ENCODE measurements at places on chromosomes 4 and X.

DNA sequence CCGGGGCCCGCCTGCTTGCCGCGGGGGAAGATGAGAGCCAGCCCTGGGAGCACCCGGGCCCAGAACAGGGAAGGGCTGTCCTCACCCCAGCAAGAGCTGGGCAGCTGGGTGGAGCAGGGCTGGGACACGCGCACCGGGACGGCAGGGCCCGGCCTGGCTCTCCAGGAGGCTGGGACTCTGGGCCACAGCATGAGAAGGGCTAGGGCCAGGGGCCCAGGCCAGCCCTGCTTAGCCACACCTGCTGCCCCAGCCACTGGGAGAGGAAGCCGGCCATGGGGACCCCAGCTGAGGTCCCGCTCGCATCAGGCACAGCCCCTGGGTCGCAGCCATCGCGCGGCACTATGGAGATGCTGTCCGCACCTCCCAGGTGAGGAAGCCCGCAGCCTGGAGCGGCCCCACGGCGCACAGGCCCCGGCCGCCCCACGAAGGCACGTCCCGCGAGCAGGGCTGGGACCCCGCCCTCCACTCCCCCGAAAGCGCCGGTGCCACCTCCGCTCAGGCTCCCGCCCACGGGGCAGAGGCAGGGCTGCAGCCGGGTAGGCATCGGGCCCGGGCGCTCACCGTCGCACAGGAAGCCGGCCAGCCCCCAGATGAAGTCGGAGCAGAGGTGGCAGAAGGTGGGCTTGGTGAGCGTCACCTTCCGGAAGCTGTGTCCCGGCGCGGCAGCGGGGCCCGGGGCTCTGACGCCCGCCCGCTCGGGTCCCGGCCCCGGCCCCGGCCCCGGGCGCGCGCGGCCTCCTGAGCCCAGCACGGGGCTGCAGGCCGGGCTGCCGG is 531 bp downstream of the DGKQ start:
- peak; percentile 65 for DNase-seq

DNA sequence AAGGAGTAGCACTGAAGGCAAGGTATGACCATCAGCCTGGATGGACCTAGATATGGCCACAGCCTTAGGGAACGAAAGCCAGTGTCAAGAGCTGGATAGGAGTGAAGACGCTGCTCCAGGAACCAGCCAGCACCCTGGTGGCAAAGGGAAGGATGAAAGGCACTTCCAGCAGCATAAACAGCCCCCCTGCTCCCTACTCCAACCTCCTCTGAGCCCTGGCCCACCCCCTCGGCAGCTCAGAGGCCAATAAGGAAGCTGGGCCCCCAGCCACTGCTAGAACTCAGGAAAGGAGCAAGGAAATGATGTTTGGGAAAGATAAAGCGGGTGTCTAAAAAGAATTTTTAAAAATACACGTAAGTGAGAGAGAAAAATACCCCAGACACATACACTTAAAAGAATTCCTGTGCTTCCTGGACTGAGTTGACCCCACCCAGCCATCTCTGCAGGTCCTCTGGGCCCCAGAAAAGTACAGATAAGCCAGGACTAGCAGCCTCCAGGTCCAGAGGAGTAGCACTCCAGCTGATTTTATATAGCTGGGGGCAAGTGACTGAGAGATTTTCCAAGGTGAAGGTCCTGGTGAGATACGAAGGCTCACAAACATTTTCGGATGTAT is 170.4 kb downstream of the SHROOM4 start:
- DNase-seq: no peak

- DNase-seq: peak; percentile 61
Measured at GRCh38 chrX:1537031-1537715, at the start of gene P2RY8. P2RY8 (minus strand) TSS chrX:1537185; CDS start chrX:1466558, 70,627 bp downstream.

GRCh38 chr4:111066447-111066846 is 443.6 kb upstream of the PITX2 start:
- DNase-seq: no peak

GRCh38 chr4:7964459-7964858 is 24.8 kb upstream of the AFAP1 start:
- DNase-seq: no peak

GRCh38 chrX:130139474-130140201 is 26.0 kb downstream of the AIFM1 start:
- no peak for DNase-seq

DNA sequence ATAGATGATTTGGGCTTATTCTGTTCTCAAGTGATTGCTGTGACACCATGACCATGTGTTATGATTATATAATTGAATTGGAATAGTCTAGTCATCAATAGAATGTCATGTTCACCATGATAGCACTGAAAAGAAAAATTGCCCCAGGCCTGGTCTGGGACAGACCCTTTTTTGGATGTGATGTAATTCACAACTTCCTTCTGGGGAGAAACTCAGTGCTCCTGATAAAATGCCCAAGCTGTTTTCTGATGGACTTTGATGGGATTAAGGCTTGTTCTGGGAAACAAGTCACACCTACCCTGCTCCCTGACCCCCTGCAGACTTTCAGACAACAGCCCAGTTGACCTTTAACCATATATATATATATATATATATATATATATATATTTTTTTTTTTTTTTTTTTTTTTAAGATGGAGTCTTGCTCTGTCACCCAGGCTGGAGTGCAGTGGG is 65.3 kb downstream of the RHOH start:
- DNase-seq: no peak

GRCh38 chr4:4860600-4861389 is 1.3 kb downstream of the MSX1 start:
- DNase-seq: no peak

DNA sequence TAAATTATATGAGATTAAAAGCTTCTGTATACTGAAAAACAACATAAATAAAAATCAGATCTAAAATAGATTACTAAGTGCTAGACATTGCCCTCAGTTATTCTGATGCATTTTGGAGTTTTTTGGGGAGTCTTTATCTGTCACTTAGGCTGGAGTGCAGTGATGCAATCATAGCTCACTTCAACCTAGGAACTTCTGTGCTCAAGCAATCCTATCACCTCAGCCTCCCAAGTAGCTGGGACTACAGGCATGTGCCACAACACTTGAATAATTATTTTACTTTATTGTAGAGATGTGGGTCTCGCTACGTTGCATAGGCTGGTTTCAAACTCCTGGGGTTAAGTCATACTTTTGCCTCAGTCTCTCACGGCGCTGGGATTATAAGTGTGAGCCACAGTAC is 31.7 kb downstream of the HSD17B11 start:
- no peak for DNase-seq

DNA sequence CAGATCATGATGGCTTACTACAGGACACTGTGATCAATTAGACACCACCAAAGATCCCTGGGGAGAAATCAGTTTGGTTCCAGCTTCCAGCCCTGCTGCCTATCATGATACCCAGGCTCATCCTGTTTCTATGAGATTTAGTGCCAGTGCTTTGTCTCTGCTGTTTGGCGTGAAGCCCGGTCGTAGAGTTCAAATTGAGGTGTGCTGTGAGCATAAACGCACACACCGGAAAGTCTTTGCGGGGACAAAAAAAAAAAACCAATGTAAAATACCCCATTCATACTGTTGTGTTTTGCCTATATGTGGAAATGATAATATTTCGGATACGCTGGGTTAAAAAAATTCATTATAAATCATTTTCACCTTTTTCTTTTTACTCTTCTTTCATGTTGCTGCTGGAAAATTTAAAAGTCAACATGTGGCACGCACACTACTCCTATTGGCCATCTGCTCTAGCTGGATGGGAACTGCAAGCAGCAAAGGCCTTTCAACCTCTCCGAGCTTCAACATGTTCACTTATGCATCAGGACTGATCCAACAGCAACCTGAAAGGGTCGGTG is 607 bp upstream of the DKC1 start:
- no peak for DNase-seq

- DNase-seq: no peak
Measured at GRCh38 chr4:76205476-76205875, 8.1 kb downstream of the SCARB2 start.

- no peak for DNase-seq
Measured at GRCh38 chrX:41875142-41875541, 48.2 kb downstream of the CASK start.

DNA sequence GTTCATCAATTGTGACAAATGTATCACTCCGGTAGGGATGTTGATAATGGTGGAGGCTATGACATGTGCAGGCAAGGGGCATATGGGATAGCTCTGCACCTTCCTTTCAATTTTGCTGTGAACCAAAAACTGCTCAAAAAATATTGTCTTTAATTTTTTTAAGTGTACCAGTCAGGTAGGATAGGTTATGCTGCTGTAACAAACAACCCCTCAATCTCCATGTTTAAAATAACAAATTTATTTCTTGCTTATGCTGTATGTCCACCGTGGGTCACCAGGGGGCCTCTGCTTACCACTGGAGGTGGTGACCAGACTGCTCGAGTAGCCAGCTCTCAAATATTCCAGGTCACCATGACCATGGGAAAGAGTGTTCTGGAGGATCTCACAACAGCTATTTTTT is 23.4 kb upstream of the MSX1 start:
- no peak for DNase-seq
